ENCODE measurements at places on chromosomes 16 and 17. TPM values are rescaled to one million over a fixed set of nuclear protein-coding genes. Genes with fewer than 3 reads are reported as not detected.
A peak's percentile ranks its signal among the peaks of the same experiment; 100 is the strongest.

- no peak for DNase-seq
Measured at GRCh38 chr17:1156864-1157263, 22.9 kb downstream of the ABR start.

DNA sequence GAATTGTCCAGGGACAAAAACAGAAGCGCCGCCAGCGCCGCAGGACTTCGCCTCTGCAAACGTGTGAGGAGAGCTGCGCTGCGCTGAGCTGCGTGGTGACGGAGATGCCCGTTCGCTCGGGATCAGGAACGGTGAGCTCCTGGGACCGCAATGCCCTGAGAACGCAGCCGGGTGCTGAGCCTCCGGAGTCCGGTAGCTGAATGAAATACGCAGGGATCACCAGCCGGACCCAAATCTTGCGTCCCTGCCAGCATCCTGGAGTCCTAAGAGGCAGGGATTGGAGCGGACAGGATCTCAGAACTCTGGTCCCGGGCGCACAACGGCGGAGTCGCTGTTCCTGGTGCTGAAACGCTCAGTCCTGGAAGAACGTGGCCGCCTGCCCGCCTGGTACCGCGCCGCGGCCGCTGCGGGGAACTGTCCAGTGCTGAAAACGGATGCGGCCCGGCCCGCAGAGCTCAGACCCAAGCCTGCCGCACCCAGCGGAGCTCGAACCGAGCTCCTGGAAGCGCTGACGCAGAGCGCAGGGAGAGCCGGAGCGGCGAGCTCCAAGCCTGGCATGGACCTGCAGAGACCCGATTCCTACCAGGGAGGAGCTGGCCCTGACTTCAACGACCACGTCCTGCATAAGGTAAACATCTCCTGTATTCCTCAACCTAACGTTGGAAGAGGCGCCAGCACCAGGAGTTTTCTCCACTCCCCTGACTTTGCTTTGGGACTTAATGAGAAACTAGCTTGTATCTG lies 41.5 kb downstream of the CD300LF start:
- peak; percentile 87 for DNase-seq

DNA sequence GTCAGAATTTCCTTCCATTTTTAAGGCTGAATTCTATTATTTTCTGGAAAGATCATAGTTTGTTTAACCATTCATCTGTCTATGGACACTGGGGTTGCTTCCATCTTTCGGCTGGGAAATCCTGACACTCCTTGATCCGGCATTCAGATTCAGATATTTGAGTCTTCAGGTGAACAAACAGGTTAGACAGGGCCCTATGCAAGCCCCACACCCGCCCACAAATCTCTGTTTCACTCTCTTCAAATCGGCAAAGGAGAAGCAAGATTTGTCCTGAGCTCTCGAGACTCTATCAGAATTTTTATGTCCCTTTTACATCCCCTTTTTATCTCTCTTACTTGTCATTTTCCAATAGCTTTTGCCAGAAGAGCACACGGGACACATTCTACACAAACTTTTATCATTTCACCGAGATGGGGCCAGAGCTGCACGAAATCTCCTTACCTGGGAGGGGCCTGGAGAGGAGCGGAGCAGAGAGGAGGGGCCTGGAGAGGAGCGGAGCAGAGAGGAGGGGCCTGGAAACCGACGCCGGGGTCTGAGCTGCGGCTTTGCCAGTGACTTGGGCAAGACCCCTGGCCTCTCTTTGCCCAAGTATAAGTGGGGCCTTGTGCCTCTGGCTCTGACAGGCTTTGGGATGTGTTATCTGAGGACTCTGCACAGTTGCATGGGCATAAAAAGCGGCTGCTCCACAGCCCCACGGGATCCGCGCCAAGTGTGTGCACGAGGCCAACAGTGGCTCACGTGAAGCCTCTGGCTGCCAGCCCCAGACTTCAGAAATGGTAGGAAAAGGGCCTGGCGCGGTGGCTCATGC lies 54.3 kb upstream of the RBFOX3 start:
- peak; percentile 38 for DNase-seq

Gene KIF2B
- not detected for total RNA-seq

Gene ANKRD13B
- 13.1 TPM for total RNA-seq

- DNase-seq: peak; percentile 75
Measured at GRCh38 chr17:61201211-61201610, 198.4 kb upstream of the TBX2 start.

DNA sequence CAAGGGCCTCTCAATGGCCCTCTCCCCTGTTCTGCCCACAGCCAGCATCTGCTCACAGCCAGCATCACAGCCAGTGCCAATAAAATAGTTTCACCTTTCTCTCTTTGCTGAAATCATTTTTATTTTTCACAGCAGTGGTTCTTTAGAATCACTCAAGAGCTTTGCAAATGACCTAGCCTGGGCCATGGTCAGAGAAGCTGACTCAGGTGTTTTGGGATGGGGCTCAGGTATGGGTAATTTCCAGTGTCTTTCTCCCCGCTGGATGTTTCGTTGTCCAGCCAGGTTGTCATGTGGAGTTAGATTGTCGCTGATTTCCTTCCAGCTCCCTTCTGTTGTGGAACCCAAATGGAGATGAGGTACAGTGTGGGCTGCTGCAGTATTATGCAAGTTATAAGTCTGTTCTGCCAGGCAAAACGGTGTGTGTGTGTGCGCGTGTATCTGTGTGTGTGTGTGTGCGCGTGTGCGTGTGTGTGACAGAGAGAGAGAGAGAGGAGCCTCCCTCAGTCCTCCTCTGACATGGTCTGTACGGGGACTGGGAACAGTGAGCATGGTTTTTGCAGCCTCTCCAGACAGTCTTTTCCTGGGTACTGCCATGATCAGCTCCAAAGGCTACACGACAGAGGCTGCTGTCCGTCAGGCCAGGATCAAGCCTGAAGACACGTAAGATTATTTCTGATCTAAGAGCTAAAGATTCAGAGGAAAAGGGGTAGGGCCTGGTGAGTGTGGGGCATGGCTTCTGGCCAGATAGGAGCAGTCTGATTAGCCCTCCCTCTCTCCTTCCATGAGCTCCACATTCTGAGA lies 1.4 kb upstream of the PMP22 start:
- no peak for DNase-seq

DNA sequence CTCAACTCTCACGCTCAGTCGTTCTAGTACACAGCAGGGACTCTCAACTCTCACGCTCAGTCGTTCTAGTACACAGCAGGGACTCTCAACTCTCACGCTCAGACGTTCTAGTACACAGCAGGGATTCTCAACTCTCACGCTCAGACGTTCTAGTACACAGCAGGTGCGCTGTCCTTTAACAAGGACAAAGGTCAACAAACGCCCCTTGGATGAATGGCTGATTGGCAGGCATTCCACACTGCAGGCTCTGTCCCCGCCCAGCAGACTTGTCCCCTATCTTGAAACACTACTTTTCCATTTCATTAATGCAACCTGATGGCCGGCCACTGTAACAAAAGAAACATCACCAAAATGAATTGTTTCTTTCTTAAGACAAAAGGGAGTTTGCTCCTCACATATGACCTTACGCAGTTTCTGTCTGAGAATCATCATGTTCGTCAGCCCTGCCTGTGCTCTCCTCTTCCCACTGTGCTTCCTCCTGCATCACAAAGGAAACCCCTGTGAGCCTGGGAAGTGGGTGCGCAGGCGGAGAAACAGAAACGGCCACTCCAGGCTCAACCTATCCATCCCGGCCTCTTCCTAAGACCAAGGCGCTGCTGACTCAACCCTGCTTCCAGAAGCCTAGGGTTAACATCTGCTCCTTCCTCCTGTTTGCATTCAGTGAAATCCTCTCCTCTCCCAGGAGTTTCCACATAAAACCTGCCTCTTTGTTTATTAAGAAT lies 59.8 kb downstream of the ANKRD11 start:
- DNase-seq: no peak

Gene EME1
- total RNA-seq: 9.2 TPM

DNA sequence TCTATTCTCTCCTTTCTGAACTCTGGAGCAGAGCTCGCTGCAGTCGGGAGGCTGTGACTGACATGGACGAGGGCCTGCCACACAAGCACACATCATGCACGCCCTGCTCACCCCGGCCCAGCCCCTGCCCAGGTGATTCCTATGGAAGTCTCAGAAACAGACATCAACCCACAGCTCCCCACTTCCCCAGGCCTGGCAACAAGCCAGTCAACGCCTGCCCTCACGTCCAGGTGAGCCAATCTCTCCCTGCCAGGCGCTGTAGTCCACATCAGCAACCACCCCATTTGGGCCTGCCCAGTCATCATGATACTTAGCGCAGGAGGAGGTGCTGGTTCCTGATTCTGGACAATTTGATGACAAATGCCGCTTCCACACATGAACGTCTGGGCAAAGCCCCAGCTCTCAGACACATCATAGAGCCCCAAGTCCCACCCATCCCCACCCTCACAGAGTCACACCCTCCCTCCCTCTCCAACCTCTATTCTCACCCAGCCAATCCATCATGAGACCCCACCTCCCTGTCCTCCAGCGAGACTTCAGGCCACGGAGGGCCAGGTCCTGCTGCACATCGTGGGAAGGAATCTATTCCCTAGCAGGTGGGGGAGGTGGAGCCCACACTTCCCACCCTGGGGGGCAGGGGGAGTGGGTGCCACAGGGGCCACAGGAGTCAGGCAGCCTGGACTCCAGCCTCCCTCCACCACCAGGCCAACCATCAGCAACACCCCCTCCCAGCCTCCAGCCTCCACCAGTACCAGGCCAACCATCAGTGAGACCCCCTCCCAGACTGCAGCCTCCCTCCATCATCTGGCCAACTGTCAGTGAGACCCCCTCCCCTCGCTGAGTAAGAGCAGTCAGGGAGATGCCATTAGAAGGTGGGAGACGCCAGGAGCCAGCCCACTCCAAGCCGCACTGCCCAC lies 33.7 kb upstream of the GSG1L start:
- DNase-seq: no peak

DNA sequence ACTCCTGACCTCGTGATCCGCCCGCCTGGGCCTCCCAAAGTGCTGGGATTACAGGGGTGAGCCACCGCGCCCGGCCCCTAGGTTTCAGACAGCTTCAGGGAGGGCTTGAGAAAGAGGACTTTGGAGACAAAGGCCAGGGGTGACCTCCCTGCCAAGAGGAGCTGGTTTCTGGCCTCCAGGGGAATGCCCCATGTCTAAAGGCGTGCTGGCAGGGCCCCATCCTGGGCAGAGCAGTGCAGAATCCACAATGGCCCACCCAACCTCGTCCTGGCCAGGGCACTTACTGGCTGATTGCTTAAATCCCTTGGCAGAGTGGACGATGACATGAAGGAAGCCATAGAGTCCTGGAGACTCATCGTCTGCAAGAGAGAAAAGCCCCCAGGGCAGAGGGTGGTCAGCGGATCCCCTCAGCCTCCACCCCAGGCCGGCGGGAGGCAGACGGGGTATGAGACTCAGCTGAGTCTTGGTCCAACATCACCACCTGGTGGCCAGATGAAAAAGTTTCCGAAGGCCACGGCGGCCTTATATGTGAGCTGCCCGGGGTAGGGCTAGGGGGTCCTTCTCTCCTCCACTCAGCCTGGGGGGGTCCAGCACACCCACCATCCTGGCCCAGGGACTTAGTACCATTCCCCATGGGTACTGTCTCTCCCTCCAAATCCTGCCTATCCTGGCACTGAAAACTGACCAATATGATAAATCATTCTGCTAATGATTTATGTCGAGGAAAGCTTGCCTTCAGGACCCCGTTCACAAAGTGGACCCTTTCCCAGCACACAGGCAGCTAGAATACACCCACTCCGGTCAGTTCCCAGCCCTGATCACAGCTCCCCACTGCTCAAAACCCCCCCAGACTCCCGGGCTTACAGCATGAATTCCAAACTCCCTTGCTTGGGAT lies 59.1 kb downstream of the TIMM22 start:
- DNase-seq: peak; percentile 56

Gene SNN
- 3.5 TPM for total RNA-seq

- DNase-seq: no peak
Measured at GRCh38 chr16:15403392-15403995, 7.9 kb downstream of the MPV17L start.

Gene PPY
- total RNA-seq: not detected

DNA sequence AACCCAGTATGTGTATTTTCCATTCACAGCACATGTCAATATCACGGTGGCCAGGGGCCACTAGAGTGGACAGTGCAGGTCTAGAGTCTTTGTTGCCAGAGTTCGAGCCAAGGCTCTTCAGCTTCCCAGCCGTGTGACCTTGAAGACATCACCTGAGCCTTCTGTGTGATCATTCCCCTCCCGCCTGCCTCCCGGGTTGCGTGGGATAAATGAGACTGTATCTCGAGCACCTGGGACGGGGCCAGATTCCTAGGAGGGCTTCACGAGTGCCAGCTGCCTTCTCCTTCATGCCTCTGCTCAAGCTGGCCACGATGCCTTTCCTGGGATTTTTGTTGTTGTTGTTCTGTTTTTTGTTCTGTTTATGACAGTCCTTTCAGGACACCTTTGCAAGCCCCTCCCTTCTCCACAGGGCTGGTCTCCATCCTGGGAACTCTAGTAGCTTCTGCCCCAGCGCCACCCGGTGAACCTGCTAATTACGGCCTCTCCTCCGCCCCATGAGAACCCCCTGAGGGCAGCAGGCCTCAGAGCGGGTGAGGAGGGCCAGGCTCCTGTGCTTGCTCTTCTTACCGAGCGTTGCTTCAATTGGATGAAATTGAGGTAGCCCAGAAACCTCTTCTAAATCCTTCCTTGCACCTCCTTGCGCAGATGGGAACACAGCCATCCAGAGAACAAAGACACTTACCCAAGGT lies 3.9 kb downstream of the SPNS2 start:
- DNase-seq: no peak

GRCh38 chr17:57213180-57213825 lies 43.0 kb upstream of the MSI2 start:
- DNase-seq: no peak

- DNase-seq: no peak
Measured at GRCh38 chr16:70650216-70650615, 3.9 kb downstream of the IL34 start.

DNA sequence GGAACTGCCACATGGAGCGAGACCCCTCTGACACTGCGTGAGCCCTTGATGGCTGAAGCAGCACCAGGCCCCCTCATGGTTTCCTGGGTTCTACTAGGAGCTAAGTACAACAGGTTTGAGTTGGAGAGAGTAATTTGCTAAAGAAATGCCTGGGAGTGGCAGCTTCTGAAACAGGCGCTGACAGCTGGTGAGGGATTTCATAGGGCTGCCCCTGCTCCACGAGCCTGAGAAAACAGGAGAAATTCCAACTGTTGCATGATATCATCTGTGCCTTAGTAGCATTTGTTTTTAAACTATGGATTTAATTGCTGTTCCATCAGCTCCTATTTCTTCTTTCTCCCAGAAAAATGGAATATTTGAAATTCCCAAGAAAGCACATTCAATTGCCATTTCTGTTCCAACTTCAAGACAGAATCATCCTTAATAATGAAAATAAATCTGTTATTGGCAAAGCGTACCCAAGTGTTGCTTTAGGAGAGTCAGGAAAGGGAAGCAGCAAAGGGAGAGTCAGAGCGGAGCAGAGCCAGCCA lies 78.8 kb upstream of the ANKFN1 start:
- no peak for DNase-seq

Gene RUNDC1
- 4.3 TPM for total RNA-seq

Gene KCNAB3
- 0.29 TPM for total RNA-seq

GRCh38 chr17:32755045-32755805 lies 121.7 kb downstream of the MYO1D start:
- peak; percentile 25 for DNase-seq

GRCh38 chr17:48132385-48132784 lies 24.8 kb downstream of the SNX11 start:
- no peak for DNase-seq

Gene NT5C3B
- 79.3 TPM for total RNA-seq

- DNase-seq: no peak
Measured at GRCh38 chr16:89123001-89123830, 29.6 kb downstream of the ACSF3 start.

- DNase-seq: peak; percentile 90
Measured at GRCh38 chr17:45319239-45319703, 2.5 kb upstream of the MAP3K14 start.

Gene CD300LB
- total RNA-seq: not detected

Gene ERAL1
- total RNA-seq: 38.4 TPM
